Activated gamma-delta T cell treated with anti-CD3 and anti-CD28 coated beads, Interleukin-2, amount 50 U/mL, for 16 hours (primary cell): ENCODE measurements at places on chromosomes 5 and 9.

DNA sequence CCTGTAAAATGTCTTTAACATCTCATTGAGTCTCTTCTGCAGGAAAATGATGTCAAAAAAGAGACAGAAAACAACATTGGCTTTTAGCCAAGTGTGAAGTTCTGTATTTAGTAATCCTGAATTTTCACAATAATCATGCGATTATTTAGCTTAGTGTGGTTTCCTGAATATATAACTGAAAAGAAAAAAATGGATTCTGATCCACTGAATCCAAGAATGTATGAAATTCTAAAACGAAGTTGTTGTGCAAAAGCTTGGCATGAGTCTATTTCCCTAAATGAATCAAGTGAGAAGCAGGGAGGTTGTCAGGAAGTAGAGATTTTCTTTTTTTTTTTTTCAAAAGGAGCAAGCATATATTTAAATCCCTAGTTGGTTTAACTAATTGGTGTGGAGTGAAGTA, 145.9 kb upstream of the CDH6 start:
- no peak for DNase-seq

DNA sequence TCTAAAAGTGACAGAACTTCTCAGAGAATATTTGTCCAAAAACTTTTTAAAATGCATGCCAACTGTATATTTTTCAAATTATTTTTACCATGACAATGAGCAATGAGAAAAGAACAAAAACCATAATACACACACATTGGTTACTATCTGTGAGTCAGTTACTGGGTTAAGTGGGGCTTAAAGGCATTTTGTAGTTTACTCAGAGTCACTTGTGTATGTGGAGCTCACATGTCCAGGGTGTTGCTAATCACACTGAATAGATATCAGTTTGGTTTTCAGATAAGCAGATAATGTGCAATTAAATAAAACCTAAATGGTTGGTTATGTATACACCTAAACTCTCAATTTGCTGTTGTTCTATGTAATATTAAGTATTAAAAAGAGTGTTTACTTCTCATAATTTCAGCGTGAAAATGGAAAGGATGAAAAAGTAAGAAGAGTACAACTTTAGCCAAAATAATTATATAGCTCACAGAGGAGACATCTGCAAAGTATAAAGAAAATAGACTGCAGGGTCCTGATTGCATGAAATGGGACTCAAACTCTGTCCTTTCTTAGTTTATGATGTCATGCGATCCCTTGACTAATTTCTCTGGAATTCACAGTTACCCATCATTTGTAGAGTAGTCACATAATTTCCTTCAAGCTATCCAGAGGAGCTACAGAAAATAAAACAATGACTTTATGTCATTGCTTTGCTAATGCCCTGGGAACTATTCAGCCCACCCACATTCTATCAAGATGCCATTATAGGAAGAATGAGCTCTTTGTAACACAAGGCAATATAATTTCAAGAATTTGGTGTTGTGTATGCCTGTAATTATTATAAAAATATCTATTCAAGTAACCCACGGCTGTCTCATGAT, 388.0 kb upstream of the ZNF608 start:
- no peak for DNase-seq

GRCh38 chr5:37886242-37886905, 46.5 kb upstream of the GDNF start:
- DNase-seq, result no peak

- DNase-seq, result no peak
These were observed 52.3 kb upstream of the EGFL7 start for GRCh38 chr9:136610426-136610825.

- DNase-seq, result no peak
These were observed 368 bp downstream of the SH3TC2 start for GRCh38 chr5:149062371-149063016.

GRCh38 chr5:2805080-2805479, 53.6 kb upstream of the IRX2 start:
- no peak for DNase-seq
